AG10803 (cell line): ENCODE measurements at places on chromosomes 3 and 15.

GRCh38 chr15:38666865-38667510 lies 102.4 kb upstream of the RASGRP1 start:
- no peak for DNase-seq

DNA sequence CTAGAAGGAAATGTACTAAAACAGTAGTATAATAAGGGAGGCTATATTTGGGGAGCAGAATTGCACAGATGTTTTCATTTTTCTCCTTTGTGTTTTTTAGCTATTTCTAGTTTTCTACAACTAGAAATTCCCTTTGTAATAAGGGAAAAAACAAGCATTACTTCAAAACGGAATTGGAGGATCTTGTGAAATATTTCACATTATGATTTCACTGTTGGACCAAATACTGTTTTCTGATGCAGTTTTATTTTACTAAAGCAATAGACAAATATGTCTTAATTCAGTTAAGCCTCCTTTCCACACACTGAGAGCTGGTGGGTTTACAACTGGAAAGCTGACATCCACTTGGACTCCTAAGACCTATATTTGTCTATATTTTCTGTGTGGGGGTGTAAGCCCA lies 7.3 kb downstream of the CCR1 start:
- DNase-seq: no peak

DNA sequence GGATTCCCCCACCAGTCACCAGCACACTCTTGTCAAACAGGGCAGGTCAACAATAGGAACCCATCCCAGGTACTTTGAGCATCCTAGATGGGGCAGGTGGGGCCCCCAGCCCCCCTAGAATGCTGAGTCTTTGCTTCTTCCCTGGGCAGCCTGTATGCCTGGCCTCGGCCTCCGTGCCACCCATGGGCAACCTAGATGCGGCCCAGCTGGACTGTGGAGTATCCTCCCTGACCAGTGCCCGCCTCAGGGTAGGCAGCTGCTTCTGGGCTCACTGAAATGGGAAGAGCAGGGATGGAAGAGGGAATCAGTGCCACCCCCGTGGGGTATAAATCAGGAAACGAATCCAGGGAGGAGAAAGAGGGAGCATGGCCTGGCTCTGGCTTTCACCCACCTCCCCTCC lies 10.9 kb downstream of the DNAH1 start:
- no peak for DNase-seq

DNA sequence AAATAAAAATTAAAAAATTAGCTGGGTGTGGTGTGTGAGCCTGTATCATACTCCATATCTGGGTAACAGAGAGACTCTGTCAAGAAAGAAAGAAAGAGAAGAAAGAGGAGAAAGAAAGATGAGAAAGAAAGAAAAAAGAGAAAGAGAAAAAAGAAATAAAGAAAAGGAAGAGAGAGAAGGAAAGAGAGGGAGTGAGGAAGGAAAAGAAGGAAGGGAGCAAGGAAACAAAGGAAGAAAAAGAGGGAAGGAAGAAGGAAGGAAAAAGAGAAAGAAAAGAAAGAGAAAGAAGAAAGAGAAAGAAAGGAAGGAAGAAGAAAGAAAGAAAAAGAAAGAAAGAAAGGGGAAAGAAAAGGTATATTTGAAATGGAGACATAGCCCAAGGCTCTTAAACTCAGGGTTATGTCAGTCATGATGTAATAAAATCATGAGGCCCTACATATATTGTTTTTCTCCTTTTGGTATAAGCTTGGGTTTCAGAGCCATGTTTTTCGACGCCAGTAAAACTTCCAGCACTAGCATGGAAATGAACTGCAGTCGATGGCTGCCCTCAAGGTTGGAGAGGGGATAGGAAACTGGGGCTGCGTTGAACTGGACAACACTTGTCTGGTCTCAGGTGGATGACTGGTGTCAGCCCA lies 38.0 kb upstream of the RFTN1 start:
- DNase-seq: no peak

DNA sequence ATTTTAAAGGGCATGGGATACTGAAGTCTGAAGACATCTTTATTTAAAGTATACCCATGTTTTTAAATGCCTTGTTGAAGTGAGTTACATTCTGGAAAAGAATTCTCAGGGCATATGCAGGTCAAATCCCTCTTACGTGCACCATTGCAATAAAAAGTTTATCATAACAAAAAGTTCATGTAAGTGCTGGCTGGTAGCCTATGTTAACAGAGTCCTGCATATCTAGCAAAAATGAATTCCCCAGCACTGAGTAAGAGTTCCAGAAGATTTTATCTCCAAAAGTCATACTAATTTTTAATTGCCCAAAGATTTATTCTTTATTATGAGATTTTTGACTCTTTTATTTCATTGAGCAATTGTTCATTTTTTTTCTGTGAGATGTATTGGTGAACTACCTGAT lies 104.7 kb upstream of the ROBO1 start:
- no peak for DNase-seq

DNA sequence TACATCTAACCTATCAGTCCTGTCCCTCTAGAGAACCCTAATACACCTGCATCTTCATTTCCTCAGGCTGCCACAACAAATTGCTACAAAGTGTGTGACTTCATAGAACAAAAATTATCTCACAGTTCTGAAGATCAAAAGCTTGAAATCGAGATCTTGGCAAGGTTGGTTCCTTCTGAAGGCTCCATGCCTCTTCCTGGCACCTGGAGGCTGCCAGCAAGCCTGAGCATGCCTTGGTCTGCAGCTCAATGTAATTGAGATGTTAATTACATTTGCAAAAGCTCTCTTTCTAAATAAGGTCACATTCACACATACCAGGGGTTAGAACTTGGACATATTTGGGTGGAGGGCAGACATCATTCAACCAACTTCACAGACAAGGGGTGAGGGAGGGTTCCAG lies 86.4 kb upstream of the ABHD17C start:
- no peak for DNase-seq

DNA sequence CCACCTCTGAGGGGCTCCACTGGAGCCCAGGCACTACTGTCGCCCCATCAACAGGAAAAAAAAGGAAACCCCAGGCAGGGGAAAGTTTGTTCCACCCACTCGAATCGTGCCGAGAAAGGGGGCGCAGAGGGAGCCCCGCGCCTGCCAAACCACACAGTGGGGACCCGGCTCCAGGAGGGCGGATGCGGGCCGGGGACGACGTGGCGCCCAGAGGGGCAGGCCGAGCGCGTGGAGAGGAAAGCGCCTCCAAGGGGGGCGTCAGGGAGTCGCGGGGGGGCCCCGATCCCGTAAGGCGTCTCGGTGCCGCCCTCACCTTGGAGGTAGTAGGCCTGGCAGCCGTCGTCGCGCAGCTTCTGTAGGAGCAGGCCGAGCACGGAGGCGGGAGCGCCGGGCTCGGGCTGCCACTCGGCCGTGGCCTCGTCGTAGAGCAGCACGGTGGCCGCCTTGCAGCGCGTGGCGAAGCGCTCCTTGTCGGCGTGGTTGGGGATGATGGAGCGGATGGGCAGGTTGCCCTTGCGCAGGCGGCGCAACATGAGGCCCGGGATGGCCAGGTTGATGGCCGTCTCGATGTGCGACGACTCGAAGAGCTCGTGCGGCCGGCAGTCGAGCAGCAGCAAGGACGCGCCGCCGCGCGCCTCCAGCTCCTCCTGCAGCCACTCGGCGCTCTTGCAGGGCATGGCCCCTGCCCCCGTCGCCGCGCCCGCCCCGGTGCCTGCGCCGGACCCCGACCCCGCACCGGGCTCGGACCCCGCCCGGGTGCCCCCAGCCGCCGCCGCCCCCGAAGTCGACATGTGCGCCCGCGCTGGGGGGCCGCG lies 627 bp downstream of the DUSP7 start:
- DNase-seq: peak; percentile 55

DNA sequence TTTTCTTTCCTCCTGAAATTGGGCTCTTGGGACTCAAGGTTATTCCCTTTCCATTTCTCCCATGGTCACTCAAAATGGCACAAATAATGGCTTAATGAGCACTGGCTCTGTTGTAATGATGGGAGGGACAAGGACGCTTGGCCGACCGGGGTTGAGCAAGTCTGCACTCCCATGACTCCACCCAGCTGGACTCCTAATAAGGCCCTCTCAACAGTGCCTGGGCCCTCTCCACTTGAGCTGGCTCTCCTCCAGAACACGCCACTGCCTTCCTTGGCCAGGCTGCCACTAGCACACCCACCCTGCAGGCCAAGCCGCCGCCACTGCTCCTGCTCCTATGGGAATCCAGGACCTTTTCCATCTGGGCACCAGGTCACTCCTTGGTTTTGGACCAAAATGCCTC lies 42.3 kb downstream of the ADCY5 start:
- no peak for DNase-seq

DNA sequence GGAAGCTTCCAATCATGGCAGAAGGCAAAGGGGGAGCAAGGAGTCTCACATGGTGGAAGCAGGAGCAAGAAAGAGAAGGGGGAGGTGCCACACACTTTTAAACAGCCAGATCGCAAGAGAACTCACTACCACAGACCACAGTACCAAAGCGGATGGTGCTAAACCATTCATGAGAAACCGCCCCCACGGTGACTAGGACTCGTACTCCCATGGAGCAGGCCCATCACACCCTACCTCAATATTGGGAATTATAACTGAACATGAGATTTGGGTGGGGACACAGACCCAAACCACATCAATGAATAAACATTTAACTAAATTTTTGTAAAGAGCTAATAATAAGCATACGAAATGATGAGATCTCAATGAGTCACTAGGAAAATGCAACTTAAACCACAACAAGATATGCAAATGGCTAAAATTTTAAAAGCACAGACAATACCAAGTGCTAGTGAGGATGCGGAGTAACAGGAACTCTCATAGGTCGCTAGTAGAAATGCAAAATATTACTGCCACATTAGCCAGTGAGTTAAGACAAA lies 10.0 kb downstream of the MRPS25 start:
- peak; percentile 14 for DNase-seq

GRCh38 chr3:61560517-61561373 lies 626 bp upstream of the PTPRG start:
- peak; percentile 85 for DNase-seq

DNA sequence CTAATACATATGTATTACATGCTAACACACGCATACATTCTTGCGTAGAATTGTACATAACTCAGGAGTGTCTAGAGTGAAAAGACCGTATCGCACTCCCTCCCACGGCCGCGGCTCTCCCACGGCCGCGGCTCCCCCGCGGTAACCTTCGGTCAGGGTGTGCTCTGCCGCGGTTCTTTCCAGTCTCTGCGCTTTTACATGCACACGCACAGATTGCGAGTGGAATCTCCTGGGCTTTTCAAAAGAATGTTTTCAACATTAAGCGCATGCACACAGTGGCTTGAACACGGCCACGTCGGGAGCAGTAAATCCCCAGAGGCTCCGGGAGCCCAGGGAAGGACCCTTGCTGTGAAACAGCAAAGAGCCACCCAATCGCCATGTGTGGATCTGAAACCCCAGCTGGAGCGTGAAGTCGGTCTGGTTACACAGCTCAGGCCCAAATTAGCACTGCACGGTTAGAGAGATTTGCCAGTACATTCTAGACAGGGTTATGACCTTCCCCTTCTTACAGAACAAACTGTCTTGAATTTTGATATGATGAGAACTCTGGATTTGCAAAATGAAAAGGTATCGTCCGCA lies 805 bp upstream of the RGMA start:
- DNase-seq: no peak

GRCh38 chr15:21261396-21261964 lies 178.8 kb downstream of the POTEB3 start:
- DNase-seq: no peak

- no peak for DNase-seq
Measured at GRCh38 chr15:71677766-71678165, 132.6 kb upstream of the NR2E3 start.

DNA sequence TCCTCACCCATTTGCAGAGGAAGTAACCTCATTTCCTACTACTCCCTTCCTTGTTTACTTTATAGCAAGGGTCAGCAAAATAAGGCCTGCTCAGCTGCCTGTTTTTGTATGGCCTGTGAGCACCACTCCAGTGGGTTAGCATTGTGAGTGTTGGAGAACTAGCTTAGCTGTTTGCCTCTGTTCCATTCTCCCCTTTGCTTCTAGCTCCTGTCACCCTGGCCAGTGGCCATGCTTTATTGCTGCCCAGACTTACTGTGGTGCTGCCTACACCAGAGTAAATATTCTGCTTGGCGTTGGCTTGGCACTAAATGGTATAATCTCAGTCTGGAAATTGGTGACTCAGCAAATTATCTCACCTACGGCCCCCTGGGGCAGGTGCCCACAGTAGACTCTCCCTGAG lies 8.8 kb downstream of the PDCD6IP start:
- DNase-seq: no peak

- no peak for DNase-seq
Measured at GRCh38 chr3:167705840-167706239, 28.9 kb downstream of the PDCD10 start.

GRCh38 chr15:27268923-27269322 lies 297.9 kb downstream of the GABRG3 start:
- no peak for DNase-seq

DNA sequence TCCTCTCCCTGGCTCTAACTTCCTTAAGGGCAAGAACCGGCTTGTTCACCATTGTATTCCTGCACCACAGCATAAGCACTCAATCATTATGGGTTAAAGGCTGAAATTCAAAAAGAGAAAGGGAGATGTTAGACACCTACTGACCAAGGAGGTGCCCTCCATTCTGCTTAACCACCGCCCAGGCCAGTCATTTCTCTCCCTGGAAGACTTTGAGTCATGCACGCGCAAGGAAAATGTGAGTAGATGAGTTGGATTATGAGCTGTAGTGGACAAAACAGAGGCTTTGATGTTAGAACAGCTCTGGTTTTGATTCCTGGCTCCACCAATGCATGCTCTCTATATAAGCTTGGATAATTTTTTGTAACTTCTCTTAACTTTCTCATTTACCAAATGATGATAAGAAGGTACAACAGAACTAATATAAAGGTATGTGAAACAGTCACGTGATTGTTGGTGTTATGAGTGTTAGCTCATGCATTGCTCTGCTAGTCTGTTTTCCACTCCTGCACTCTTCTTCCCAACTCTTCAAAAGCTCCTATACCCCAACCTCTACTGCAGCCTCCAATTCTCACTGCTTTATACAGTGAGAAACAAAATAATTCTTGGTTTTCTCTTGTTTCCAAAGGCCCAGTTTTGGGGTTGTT lies 148.4 kb upstream of the ATP11B start:
- DNase-seq: no peak

GRCh38 chr3:139676108-139676507 lies 1.7 kb downstream of the NMNAT3 start:
- no peak for DNase-seq

DNA sequence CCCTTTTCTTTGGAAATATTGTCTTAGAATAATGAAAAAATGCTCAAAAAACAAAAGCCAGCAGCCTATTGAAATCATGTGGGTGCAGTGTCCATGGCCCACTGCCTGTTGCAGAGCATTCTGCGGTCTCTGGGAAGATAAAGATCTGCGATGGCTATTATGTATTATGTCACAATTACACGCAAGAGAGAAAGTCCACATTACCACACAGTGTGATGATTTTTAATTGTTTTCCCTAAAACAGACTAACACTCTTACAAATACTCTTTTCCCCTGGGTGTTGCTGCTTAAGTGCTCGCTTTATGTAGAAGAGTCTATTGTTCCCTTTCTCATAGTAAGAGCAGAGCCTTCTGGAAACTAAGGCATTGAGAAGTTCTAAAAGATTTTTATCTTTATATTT lies 32.2 kb downstream of the SSR3 start:
- no peak for DNase-seq

GRCh38 chr3:111936967-111937366 lies 41.9 kb upstream of the ABHD10 start:
- DNase-seq: peak; percentile 57
